Left lobe of liver (tissue), 2 donors: ENCODE measurements at places on chromosomes 7 and 10. TPM values are rescaled to one million over a fixed set of nuclear protein-coding genes. Genes with fewer than 3 reads are reported as not detected.

- DNase-seq, result no peak
These were observed 246.2 kb downstream of the CCDC7 start for GRCh38 chr10:32692174-32692573.

DNA sequence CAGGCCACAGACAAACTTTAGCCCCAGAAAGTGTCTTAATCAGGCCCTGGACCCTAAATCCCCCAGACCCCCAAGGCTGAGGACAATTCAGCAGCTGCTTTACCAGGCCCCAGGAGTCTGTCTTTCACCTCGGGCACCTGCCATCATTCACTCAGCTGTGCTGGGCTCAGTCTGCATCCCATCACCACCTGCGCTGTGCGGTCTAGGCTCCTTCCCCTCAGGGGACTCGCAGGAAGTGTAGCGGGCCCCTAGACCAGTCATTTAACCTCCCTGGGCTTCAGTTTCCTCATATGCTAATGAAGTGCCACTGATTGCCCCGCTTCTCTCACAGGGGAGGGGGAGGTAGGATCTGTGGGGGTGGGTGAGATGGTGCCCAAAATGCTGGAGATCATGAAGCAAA lies 76.4 kb upstream of the ZMIZ1 start:
- DNase-seq, result no peak

CRYGN gene
- total RNA-seq, result not detected

HABP2 gene
- 289 TPM for total RNA-seq

DNA sequence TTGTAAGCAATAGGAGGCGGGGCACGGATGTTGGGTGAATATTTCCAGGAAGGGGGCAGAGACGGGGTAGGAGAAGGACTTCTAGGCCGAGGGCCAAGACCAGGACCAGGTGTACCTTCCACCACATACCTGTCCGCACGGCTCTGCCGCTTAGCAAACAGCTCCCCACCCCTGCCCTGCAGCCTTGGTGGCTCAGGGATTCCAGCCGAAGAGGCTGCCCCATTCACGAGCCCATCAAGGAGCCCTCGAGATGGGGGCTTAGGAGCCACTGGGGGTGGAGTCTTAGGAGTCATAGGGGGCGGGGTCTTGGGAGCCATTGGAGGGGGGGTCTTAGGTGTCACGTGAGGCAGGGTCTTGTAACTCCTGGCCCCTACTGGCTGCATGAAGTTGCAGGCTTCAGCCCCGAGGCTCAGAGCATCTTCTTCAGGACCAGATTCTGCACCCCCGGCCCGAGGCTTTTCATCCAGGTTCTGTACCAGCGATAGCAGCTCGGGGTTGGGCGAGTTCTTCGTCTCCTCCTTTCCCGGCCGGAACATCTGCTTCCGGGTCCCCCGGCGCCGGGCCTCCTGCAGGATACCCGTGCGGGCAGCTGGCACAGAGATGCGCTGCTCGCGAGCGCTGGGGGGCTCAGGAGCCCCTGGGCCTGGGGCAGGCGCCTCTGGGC lies 6.1 kb upstream of the MYOZ1 start:
- DNase-seq, result no peak

DNA sequence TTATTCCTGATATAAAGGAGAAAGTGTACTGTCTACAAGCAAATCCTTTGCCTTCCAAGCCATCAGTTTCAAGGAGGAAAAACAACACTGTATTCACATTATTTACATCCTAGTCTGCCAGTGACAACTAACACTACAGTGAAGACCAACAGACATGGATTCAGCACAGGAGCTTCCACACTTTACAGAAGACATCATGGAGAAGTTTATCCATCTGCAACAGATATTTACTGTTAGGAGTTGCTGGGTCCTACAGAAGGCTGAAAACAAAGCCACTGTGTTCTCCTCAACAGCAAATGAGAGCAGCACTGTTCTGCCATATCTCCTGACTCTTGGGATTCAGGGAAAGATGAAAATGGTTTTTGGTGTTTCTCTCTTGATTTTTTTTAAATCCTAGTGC lies 31.9 kb downstream of the NAPEPLD start:
- no peak for DNase-seq
